ENCODE measurements at places on chromosomes 5 and 9. TPM values are rescaled to one million over a fixed set of nuclear protein-coding genes. Genes with fewer than 3 reads are reported as not detected.

FGF1 gene
- 0.65 TPM for polyA plus RNA-seq

GRCh38 chr5:173862047-173862477 lies 26.1 kb upstream of the CPEB4 start:
- DNase-seq = no peak

DNA sequence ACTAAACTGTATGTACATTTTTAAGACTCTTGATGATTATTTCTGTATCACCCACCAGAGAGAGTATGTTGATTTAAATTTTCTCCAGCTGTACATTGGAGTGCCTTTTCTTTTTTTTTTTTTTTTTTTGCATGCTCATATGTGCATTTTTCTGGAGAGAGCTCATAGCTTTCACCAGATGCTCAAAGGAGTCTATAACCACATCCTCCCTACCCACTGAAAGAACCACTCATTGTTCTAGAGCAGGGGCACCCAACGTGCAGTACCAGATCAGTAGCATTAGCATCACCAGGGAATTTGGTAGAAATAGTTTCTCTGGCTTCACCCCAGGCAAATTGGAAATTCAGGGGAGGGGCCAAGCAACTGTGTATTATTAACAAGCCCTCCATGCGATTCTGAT lies 53.9 kb upstream of the TMEM171 start:
- no peak for DNase-seq

PCDHA1 gene
- polyA plus RNA-seq = 0.06 TPM

DNA sequence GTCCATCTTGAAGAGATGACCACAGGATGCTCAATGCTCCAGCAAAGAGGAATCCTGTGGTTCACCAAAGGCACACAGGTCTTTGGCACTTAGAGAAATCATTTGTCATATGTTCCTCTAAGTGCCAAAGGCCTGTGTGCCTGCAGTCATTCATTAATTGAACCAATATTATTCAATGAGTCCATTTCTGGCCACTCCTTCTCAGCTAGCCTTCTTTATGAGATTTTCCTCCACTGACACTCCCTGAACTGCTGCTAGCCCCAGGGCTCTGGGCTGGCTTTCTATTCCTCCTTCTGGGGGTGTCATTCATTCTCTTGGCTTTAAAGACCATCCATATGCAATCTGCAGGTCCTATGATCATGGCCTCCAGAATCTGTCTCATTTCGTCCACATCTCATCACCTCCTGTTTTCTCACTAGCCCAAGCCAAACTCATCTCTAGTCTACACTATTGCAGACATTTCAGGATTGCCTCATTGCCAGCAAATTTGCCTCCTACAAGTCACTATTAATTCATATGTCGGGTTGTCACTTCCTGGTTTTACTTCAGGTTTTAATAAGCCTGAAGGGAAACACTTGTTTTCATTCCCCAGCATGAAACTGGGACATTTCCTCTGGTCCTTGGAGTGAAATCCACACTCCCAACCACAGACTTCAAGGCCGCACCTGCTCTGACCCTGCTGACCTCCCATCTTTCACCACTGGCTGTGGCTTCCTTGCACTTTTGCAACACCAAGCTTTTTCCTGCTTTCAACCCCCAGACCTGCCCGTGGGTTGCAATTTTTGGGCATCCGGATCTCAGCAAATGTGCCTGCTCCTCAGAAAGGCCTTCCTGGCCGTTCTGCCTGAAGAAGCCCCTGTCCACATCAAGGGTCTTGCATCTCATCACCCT lies 35.1 kb downstream of the KCNIP1 start:
- no peak for DNase-seq

GRCh38 chr5:32711681-32712480 lies 760 bp downstream of the NPR3 start:
- no peak for DNase-seq

ADGRV1 gene
- 2.7 TPM for polyA plus RNA-seq

GRCh38 chr9:137590123-137590468 lies 216 bp downstream of the ZMYND19 start:
- no peak for DNase-seq

TMEM174 gene
- not detected for polyA plus RNA-seq
